Stimulated activated CD8-positive, alpha-beta memory T cell treated with anti-CD3 and anti-CD28 coated beads, Interleukin-4, amount 100 ng/mL, for 1 hour (primary cell): ENCODE measurements at places on chromosomes 5 and 9.

GRCh38 chr9:130042885-130043653 is at the start of gene FNBP1:
Gene FNBP1 (minus strand): TSS chr9:130043189. CDS start chr9:130042975, 214 bp downstream.
- peak; percentile 63 for DNase-seq

- DNase-seq: no peak
These were observed 2.1 kb downstream of the MSANTD3 start for GRCh38 chr9:100428871-100429654.

DNA sequence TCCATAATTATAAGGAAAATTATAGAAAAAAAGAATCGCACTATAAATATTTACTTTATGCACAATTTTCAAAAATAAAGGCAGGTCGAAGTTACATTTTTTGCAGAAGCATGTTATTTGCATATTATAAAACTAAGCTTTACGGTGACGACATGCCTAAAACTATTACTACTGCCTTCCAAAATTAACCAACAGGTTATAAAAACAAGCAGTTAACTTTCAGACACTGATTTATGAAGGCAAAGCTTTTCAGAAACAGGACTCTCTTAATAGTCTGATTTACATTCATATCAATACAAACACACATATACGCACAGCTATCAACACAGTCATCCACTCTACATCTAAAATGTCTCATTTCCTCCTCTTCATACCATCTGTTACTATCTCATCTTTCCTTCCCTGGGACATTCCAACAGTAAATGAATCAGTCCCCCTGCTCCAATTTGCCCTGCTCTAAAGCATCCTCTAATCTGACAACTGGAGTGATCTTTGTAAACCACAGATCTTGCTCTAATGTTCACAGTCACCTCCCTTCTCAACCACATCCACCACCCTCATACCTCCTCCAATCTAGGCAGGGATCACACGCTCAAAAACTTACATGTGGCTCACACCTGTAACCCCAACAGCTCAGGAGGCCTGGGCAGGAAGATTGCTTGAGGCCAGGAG is 21.6 kb downstream of the FBXW11 start:
- no peak for DNase-seq

DNA sequence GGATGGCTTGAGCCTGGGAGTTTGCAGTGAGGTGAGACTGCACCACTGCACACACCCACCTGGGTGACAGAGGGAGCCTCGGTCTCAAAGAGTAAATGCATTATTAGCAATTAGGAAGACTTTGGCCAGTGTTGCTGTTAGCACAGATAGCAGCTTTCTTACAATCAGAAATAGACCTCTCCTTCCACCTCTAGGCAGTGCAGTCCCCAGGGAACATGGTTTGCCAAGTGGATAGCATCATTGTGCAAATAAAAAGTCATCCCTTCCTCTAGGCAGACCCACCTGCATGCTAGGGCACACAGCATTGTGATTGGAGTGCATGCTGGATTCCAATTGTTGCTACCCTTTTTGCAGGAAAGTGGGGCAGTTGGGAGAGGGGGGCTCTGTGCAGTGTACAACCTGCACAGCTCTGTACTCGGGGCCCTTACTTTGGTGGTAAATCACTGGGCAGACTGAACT is 77.9 kb upstream of the KLF9 start:
- no peak for DNase-seq

GRCh38 chr5:31811210-31811609 is 172.3 kb downstream of the PDZD2 start:
- no peak for DNase-seq

GRCh38 chr9:15213249-15213648 is 93.8 kb downstream of the TTC39B start:
- DNase-seq: no peak
